ENCODE measurements at places on chromosomes 1 and 21.

DNA sequence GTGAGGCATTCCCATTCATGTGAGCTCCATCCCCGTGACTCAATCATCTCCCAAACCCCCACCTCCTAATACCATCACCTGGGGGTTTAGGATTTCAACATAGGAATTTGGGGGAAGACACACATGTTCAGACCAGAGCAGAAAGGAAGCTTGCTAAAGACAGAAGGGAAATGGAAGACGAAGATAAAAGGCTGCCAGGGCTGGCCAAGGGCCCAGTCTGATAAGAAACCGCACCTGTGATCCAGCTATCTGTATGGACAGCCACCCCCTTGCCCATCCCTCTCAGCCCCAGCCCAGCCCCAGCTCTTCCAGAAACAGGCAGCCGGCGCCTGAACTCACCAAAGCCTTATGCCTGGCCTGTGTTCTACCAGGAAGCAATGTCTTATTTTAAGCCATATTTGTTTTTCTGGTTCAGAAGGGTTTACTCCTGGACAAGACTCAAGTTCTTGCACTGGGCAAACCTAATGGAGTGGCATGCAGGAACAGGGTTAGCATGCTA lies 198.4 kb upstream of the VAMP3 start:
- DNase-seq = no peak

GRCh38 chr1:28601696-28602095 lies 9.6 kb downstream of the RAB42 start:
- DNase-seq = no peak

GRCh38 chr1:161427733-161428516 lies 60.2 kb upstream of the CFAP126 start:
- no peak for DNase-seq

- no peak for DNase-seq
Measured at GRCh38 chr1:147551036-147551435, 9.7 kb downstream of the BCL9 start.

GRCh38 chr1:24584171-24584647 lies 28.3 kb downstream of the NCMAP start:
- no peak for DNase-seq

GRCh38 chr21:43295066-43295958 lies 126.5 kb downstream of the CRYAA start:
- no peak for DNase-seq

- no peak for DNase-seq
Measured at GRCh38 chr21:32320726-32321125, 22.1 kb downstream of the MRAP start.

DNA sequence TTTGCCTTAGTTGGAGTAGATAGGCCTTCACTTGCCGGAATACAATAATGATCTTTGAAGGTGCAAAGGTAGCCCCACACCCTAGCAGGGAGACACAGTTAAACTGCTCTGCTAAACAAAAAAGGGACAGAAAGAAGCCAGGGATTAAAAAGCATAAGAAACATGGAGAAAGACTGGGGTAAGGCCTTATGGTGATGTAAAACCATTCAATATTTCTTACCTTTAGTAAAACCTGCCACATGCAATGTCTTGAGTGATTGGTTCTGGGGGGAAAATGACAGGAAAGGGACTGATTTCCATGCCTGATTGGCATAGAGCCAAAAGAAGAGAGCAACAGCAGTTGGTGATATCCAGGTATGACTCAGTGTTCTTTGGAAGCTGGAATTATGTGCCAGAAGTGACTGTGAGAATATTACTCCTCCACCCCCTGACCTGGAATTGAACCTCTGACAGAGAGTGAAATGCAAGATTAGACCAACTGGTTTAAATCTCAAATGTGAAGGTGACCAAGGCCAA lies 8.1 kb downstream of the DNASE2B start:
- DNase-seq = no peak

GRCh38 chr1:234708700-234709395 lies 98.9 kb upstream of the IRF2BP2 start:
- DNase-seq = no peak

DNA sequence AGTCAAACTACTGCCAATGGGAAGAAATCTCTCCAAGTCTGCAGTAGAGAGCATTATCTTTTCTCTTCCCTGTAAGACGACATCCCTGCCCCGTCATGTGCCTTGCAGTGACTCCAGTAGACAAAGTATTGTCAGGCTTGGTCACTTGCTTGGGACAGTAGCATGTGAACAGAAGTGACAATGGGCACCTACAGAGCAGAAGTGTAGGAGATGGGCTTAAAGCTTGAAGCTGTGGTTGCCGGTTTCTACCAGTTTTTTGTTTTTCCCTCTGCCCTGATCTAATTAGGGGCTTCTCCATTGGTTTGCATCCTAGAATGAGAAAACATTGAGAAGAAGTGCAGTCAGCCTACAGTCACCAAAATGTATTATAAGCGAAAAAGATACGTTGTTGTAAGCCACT lies 12.7 kb downstream of the F3 start:
- no peak for DNase-seq

- DNase-seq = no peak
Measured at GRCh38 chr21:22145545-22145944, 1147.3 kb downstream of the NCAM2 start.

DNA sequence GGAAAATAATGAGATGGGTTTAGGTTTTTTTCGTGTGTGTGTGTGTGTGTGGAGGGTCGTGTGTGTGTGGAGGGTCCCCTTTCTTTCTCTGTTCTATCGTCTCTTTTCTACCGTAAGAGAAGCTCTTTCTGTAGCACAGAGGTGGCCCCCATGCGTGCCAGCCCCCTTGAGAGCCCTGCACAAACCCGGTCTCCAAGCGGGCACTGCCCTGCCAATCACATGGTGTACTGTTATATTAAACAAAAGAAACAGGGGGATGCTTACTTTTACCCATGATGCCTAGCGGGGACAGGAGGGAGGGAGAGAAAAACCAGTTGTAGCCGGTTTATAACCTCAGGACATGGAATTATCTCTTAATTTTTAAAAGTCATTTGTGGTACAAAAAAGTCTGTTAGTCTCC lies 41.0 kb downstream of the GATAD2B start:
- DNase-seq = no peak

GRCh38 chr21:41422546-41423304 lies 3.3 kb upstream of the MX1 start:
- DNase-seq = no peak

DNA sequence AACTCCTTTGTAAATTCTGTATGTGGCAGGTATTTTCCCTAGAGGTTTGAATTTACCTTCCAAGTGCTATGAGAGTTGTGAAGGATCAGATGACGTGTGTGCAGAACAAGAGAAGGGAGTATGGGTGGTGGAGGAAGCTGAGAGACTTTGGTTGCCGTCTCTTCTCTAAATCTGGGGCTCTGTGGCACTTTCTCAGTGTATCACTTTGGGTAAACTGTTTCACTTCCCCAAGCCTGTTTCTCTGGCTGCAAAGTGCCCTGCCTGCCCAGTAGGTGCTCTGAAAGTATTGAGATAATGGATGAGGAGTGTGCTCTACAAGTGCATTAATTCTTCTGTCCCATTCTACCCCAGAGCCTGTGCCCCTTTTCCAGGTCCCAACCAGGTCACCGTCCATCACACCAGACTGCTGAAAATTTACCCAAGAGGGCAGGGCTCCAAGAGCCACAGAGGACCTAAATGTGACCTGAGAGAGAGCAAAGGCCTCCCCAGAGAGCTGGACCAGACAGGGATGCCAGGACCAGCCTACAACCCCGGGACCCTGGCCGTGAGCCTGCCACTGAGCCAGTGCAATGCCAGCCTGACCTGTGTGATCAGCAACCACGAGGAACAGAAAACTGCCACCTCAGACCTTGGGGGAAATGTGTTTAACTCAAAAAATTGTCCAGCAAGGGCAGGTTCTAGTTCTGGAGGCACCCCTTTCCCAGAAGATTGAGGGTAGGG lies 131.6 kb upstream of the ETV3 start:
- no peak for DNase-seq

GRCh38 chr1:6603238-6603914 lies 707 bp upstream of the KLHL21 start:
- DNase-seq = no peak

DNA sequence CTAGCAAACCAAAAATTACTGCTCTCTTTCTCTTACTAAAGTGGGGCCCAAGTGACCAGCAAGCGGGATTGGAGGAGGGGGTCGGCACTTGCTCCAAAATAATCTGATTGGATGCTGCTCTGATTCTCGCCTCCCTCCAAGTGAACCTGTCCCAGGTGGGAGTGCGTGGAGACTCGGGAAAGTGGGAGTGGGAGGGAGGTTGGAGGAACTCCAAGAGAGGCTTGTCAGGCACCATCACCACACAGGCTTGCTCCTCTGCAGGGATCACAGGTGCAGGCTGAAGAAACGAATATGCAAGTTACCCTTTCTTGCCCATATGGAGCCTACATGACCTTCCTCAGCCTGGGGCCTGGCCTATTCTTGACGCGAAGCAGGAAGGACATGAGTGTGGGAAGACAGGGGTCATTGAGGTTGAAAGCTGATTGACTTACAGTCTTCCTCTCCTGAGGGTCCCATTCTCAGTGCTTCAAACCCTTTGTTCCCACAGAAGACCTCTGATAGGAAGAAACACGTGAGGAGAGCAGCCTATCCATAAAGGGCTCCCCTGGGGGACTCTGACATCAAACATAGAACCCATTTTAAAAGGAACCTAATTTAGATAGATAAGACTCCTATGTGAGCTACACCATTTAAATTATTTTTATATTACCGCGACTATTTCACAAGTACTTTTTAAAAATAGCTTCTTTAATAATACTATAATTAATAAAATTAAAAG lies 14.2 kb downstream of the RGS8 start:
- DNase-seq = no peak

DNA sequence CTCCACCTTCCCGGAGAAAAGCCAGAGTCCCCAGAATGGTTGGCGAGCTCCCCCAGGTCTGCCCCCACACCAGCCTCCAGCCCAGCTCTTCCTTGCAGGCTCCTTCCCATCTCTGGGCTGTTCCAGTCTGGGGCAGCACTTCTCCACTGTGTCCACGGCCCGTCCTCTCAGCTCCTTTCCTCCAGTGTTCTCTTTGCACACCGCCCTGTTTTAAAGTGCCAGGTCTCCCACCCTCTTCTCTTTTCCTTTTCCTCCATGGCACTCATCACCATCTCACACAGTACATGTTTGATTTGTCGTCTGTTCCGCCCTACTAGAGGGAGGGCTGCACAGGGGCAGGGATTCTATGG lies 6.1 kb upstream of the PCSK9 start:
- DNase-seq = no peak

DNA sequence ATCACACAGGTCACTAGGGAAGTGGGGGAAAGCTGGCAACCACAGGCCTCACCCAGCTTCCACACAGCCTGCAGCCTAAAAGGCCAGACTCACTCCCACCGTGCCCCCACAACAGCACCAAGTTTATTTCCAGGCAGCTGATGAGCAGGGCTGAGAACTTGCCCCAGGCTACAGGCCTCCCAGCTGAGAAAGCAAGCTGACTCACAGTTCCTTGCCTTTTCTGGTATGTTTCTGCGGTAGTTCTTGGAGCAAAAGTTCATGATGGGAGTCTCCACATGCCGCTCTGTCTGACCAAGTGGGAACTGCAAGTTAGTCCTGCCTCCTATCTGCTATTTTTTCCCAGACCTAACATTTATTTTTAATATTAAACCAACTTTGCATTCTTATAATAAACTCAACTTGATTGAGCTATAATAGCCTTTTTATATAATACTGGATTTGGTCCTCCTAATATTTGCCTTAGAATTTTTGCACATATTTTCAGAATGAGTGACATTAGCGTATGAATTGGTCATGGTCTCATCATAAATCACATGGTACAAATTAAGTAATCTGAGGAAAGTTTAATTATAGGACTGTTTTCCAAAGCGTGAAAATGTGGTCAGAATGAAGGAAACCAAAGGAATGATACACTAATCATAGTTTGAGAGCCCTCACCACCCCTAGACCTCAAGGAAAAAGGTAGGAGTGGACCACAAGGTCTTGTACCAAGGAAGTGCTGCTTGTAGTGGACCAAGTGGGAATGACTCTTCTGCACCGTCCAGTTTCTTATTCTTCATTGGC lies 30.7 kb downstream of the RPAP2 start:
- DNase-seq = no peak

GRCh38 chr1:53860967-53861411 lies 22.9 kb upstream of the NDC1 start:
- no peak for DNase-seq

GRCh38 chr1:10672343-10673050 lies 123.9 kb downstream of the CASZ1 start:
- no peak for DNase-seq

DNA sequence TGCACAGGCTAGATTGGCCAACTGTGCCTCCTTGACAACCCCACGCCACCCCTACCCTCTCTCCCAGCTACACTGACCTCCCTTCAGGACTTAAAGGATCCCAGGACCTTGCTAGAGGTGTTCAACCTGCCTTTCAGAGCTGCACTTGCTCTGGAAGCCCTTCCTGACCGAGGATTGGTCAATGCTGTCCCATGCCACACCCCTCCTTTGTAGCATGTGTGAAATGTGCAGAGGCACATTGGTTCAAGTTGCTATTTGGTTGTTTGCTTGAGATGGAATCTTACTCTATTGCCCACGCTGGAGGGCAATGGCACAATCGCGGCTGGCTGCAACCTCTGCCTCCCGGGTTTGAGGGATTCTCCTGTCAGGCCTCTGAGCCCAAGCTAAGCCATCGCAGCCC lies 21.8 kb downstream of the ACTA1 start:
- DNase-seq = no peak

- no peak for DNase-seq
Measured at GRCh38 chr1:115925467-115925866, 50.8 kb upstream of the SLC22A15 start.

GRCh38 chr1:169161496-169162194 lies 55.2 kb downstream of the ATP1B1 start:
- DNase-seq = no peak

GRCh38 chr1:151346082-151346768 lies 827 bp downstream of the RFX5 start:
- no peak for DNase-seq

GRCh38 chr1:207034998-207035397 lies 2.4 kb upstream of the C1orf116 start:
- DNase-seq = no peak

- no peak for DNase-seq
Measured at GRCh38 chr1:6950001-6950765, 164.9 kb downstream of the CAMTA1 start.

- no peak for DNase-seq
Measured at GRCh38 chr1:41475859-41476567, 8.5 kb downstream of the EDN2 start.

- DNase-seq = no peak
Measured at GRCh38 chr1:3116150-3116510, 47.1 kb downstream of the PRDM16 start.

- DNase-seq = no peak
Measured at GRCh38 chr1:117284399-117285215, 73.9 kb upstream of the VTCN1 start.

DNA sequence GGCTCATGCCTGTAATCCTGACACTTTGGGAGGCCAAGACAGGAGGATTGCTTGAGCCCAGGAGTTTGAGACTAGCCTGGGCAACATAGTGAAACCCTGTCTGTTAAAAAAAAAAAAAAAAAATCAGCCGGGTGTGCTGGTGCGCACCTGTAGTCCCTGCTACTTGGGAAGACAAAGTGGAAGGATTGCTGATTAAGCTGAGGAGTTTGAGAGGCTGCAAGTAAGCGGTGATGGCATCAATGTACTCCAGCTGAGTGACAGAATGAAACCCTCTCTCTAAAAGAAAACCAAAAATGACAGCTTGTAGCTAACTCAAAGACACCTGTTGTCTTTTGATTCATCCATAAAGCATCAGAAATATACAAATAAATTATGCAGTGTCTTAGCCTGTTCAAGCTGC lies 31.8 kb downstream of the SIPA1L2 start:
- DNase-seq = no peak
